ENCODE measurements at places on chromosomes 13 and 19.

GRCh38 chr13:45621950-45622349, 6.4 kb upstream of the ERICH6B start:
- H3K27ac ChIP-seq: no peak overlapping the region
- H3K4me1 ChIP-seq: peaks cover 16% of the 10 kb centered on the region
- H3K27me3 ChIP-seq: peaks cover 23% of the 10 kb centered on the region
- peak; percentile 27 for DNase-seq
- H3K36me3 ChIP-seq: no peaks in the 10 kb centered on the region
- no peak overlapping the region for H3K4me3 ChIP-seq

DNA sequence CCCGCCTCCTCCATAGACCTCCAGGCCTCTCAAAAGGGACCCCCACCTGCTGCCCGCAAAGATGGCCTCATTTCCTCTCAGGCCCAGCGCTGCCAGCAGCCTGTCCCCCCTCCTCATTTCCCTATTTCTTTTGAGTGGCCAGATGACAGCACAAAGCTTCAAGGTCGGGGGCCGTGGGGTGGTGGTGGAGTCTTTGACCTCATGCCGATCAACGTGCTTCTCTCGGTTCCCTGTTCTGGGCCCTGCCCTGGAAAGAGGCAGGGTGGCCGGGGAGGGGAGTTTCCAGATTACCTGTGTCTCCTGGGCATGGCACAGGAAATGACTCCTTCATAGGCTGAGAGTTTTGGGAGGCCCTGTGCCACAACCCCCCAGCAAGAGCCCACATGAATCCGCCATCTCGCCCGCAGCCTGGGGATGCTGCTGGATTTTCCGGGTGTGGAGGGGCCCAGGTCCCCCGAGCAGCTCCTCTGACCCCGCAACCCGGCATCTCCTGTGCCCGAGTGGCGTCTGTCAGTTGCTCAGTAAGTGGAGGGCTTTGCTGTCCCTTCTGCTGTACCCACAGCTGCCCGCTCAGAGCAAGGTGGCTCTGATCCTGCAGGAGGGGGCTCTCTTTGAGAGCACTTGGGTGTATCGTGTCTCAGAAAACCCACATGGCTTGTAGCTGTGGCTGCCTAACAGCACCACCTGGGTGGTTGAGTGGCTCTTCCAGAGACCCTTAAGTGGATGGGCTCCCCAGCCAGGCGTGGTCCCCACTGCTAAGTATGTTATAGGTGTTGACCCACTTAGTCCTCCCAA, 139.4 kb downstream of the SIPA1L3 start:
- peaks cover 36% of the 10 kb centered on the region for H3K4me1 ChIP-seq
- no peak for DNase-seq
- no peak overlapping the region for H3K4me3 ChIP-seq
- H3K27ac ChIP-seq: no peak overlapping the region
- no peaks in the 10 kb centered on the region for H3K36me3 ChIP-seq

DNA sequence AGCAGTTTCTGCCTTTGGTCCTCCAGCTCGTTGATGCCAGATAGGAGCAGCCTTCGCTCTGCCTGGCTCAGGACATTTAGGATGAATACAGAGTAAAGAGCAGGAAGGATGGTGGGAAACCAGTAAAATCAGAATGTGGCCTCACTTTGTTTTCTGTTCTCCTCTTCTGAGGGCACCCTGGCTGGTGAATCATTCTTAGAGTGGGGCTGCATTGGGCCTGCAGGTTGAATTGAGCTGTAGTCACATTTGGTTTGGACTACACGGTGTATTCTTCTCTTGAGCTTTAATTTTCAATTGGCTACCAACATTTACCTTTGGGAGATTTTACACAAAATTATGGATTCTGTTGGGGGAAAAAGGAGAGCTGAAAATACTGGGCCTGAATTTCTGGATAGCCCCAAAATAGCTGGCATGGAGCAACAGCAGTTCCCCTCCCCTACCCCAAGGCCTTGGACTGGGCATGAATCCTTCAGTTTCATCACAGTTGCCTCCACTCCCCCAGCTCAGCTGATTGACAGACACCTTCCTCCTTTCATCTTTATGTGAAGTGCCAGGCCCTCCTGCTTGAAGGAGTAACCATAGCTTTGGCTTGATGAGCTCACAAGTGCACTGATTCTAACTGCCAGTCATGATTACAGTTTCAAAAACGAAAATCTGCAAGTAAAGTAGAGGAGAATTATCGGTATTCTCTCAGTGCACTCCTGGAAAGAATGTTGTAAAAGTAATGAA, 24.3 kb downstream of the ERCC5 start:
- H3K4me1 ChIP-seq: no peaks in the 10 kb centered on the region
- H3K27me3 ChIP-seq: no peaks in the 10 kb centered on the region
- H3K4me3 ChIP-seq: no peak overlapping the region
- DNase-seq: no peak

- H3K27ac ChIP-seq: no peak overlapping the region
- DNase-seq: no peak
- H3K36me3 ChIP-seq: no peaks in the 10 kb centered on the region
- H3K4me3 ChIP-seq: no peak overlapping the region
- no peaks in the 10 kb centered on the region for H3K27me3 ChIP-seq
- H3K4me1 ChIP-seq: peaks cover 4% of the 10 kb centered on the region
Observed at GRCh38 chr13:28559636-28560259, 64.8 kb upstream of the FLT1 start.

GRCh38 chr13:54029226-54029625, 1000.6 kb downstream of the OLFM4 start:
- H3K36me3 ChIP-seq: no peaks in the 10 kb centered on the region
- no peak for DNase-seq
- H3K4me1 ChIP-seq: no peaks in the 10 kb centered on the region
- no peaks in the 10 kb centered on the region for H3K27me3 ChIP-seq

DNA sequence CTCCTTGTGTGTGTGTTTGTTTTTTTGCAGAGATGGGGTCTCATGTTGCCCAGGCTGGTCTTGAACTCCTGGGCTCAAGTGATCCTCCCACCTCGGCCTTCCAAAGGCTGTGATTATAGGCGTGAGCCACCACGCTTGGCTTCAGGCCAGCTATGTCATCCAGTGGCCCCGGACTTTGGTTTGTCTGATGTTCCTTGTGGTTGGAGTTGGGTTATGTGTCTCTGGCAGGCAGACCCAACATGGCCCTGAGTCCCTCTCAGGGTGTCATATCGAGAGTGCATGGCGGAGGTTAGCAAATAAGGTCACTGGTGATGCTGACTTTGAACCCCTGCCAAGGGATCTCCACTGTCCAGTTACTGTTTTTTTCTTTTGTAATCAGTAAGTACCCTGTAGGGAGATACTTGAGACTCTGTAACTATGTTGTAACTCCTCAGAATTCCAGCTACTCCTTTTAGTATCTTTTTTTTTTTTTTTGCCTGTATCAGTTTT, 37.3 kb downstream of the SMARCA4 start:
- H3K4me1 ChIP-seq: no peaks in the 10 kb centered on the region
- DNase-seq: no peak
- no peak overlapping the region for H3K4me3 ChIP-seq
- H3K36me3 ChIP-seq: no peaks in the 10 kb centered on the region

DNA sequence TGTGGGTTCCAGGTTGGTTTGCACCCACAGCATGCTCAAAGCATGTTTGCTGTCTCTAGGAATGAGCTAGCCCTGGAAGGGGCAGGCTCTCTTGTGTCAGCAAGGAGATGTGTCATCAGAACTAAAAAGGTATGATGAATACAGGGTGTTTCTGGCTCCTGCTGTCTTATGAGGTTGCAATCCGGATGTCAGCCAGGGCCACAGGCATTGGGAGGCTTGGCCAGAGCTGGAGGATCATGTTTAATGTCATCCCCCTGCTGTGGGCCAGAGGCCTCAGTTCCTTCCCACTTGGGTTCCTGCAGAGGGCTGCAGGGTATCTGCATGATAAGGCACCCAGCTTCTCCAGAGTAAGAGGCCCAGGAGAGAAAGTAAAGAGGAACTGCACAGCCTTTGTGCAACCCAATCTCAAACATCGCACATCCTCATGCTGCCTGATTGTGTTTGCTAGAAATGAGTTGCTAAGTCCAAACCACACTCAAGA, 193.6 kb downstream of the COL4A1 start:
- DNase-seq: no peak
- H3K4me3 ChIP-seq: no peak overlapping the region
- H3K36me3 ChIP-seq: no peaks in the 10 kb centered on the region
- no peak overlapping the region for H3K27ac ChIP-seq
- H3K4me1 ChIP-seq: peaks cover 9% of the 10 kb centered on the region

GRCh38 chr19:17339088-17339741, 1.9 kb downstream of the GTPBP3 start:
- H3K4me1 ChIP-seq: peaks cover 5% of the 10 kb centered on the region
- H3K27ac ChIP-seq: no peak overlapping the region
- H3K4me3 ChIP-seq: no peak overlapping the region

- H3K27ac ChIP-seq: no peak overlapping the region
- H3K4me1 ChIP-seq: no peaks in the 10 kb centered on the region
- peaks cover 14% of the 10 kb centered on the region for H3K36me3 ChIP-seq
- DNase-seq: no peak
- H3K4me3 ChIP-seq: no peak overlapping the region
Observed at GRCh38 chr19:17164639-17165038, 50.5 kb upstream of the USE1 start.

GRCh38 chr13:25977671-25978070, 74.1 kb downstream of the SHISA2 start:
- no peaks in the 10 kb centered on the region for H3K36me3 ChIP-seq
- H3K4me3 ChIP-seq: peak overlapping the region; percentile 15
- no peak for DNase-seq
- peaks cover 61% of the 10 kb centered on the region for H3K4me1 ChIP-seq
- H3K27ac ChIP-seq: peak overlapping the region; percentile 82
- H3K27me3 ChIP-seq: no peaks in the 10 kb centered on the region

DNA sequence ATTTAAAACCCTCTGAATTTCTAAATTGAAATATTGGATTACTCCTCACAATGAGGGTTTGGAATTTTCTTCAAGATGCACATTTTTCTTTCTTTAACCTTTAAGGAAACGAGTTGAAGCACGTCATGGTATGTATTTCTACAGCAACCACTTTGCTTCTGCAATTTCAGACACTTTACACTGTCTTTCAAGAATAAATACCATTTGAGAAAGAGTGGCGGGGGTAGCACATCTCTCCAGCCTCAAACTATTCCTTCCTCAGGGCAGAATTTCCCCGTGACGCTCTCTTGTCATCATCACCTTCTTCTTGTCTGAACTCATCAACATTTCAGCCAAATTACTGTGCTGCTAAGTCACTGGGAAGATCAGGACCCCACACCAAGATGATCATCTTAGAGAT, 1073.4 kb downstream of the EFNB2 start:
- H3K4me1 ChIP-seq: peaks cover 13% of the 10 kb centered on the region
- no peaks in the 10 kb centered on the region for H3K27me3 ChIP-seq
- H3K27ac ChIP-seq: no peak overlapping the region
- no peaks in the 10 kb centered on the region for H3K36me3 ChIP-seq
- H3K4me3 ChIP-seq: no peak overlapping the region

- no peaks in the 10 kb centered on the region for H3K27me3 ChIP-seq
- DNase-seq: no peak
- H3K27ac ChIP-seq: no peak overlapping the region
- H3K36me3 ChIP-seq: no peaks in the 10 kb centered on the region
- H3K4me1 ChIP-seq: peaks cover under 1% of the 10 kb centered on the region
- no peak overlapping the region for H3K4me3 ChIP-seq
Observed at GRCh38 chr13:34128661-34129060, 310.7 kb downstream of the RFC3 start.

DNA sequence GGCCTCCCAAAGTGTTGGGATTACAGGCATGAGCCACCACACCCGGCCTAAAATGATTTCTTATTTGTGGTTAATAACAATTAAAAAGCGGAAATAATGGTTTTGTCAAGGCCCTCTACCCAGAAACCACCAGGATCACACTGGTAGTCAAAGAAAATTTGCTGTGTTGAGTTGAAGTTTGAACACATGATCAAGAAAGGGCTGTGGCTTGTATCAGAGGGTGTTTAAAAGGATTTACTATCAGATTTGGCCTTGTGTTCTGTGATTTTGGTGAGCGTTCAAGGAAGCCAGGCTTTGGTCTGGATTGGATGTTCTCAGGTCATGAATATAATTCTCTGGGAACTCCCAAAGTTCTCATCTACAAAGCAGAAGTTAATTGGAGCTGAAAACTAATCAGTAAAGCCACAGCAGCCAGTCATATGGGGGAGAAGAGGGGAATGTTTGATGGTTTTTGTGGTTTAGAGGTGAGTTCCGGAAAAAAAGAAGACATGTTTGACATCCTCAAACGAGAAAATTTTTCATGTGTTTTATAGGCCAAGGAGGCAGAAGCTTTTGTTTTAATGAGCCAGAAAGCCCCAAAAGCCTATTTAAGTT, 10.6 kb upstream of the ZNF556 start:
- H3K4me1 ChIP-seq: no peaks in the 10 kb centered on the region
- no peak overlapping the region for H3K4me3 ChIP-seq
- no peak overlapping the region for H3K27ac ChIP-seq
- no peak for DNase-seq
- H3K36me3 ChIP-seq: peaks cover 35% of the 10 kb centered on the region

DNA sequence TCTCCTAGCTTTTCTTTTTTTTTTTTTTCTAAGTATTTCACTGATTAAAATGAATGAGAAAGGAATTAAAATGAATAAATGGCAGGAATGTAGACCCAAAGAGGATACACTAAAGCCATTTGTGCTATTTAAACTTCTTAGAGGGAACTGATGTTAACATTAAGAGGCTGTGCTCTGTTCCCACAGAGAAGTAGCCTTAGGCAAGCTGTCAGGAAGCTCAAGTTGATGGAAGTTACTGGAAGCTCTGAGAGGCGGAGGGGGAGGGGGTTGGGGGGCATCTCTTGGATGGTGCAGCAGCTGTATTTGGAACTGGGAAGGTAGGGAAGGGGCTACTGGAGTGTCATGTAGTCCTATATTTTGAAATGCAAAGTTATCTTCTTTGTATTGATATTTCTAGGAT, 168.2 kb downstream of the DNAJC15 start:
- H3K4me1 ChIP-seq: no peaks in the 10 kb centered on the region
- H3K36me3 ChIP-seq: no peaks in the 10 kb centered on the region
- no peak overlapping the region for H3K4me3 ChIP-seq
- no peak overlapping the region for H3K27ac ChIP-seq
- DNase-seq: no peak

DNA sequence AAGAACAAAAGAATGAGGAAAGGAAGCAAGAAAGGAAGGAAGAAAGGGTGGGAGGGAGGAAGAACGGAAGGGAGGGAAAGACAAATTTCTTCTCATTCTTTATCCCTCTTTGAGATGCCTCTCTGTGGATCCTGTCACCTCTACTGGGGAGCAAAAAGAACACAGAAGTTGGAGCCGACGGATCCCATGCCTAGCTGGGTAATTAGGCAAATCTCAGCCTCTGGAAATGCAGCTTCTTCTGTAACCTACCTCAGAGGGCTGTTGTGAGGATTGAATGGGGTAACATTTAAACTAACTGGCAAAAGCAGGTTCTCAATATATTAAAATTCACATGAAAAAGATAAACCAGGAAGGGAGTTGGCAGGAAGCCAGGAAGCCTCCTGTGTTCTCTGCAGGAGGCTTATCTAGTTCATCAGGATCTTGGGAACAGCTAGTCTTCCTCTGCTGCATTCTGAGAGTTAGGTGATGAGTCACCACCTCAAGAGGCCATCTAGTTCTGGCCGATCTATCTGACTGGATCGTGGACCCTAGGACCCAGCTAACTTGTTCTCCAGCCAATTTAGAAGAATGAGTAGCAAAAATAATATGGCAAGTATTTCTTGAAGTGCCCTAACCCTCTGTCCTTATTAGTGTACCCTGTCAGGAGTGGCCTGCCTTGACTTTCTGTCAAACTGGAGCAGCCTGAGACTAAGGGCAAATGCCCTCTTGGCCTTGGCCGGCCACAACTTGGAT, 15.2 kb upstream of the CPB2 start:
- H3K4me1 ChIP-seq: no peaks in the 10 kb centered on the region
- no peak overlapping the region for H3K27ac ChIP-seq
- H3K36me3 ChIP-seq: no peaks in the 10 kb centered on the region

Measured in neural progenitor cell (in vitro differentiated cells).